ENCODE measurements at places on chromosomes 3 and 15. TPM values are rescaled to one million over a fixed set of nuclear protein-coding genes. Genes with fewer than 3 reads are reported as not detected.
A peak's percentile ranks its signal among the peaks of the same experiment; 100 is the strongest.

PDCD7 gene
- 13.0 TPM for polyA plus RNA-seq

DNA sequence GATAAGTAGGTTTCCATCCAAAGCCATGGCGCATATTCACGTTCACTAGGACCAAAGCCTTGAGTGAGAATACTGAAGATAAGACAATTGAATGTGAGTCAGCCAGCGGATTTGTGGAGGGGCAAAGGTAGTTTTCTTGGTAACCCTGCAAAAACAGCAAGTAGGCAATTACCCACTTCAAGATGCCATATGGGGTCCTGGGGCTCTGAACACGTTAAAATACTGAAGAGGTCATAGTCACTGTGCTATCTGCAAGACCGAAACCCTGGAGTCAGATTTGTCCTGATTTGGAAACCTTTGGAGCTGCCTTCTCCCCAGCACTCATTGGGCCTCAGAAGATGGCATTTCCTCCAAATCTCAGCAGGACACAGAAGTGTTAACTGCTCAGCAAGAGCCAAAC, 646.9 kb upstream of the LMCD1 start:
- no peak for DNase-seq

DNA sequence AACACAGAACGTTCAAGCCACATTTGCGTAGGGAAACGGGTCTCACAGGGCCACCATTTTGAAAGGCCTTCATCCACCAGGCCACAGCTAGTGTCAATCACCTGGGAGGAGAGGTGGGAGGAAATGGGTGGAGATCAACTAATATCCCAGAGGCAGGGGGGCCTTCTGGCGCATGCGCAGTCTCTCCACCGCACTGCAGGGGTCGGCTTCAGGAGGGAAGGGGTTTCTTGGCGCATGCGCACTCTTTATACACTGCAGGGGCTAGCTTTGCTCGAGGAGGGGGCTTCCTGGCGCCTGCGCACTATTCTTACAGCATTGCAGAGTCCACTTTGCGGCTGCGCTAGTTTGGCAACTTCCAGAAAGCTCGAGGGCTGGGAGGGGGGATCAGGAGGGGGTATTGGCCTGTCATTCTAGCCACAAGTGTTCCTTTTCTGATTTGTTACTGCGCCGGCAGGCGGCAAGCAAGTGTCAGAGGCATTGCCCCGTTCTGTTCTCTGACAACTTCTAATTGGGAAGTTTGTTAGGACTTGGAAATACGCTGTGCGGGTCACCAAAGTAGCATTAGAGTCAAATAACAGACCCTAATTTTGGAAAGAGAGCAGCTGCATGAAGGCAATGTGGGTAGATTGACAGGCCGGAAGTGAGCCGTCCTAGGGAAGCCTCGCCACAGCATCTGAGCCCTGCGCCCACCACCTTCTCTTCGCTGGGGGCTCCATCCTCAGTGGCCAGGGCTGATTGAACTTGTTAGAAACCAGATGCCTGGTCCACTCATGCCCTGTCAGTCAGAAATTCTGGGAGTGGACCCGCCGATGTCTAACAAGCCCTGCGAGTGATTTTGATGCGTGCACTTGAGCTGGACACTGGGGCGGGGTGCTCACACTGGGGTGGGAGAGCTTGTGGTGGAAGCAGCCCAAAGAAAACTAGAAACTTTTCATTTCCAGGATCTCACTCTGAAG, 173.5 kb upstream of the NDN start:
- DNase-seq: no peak

GRCh38 chr15:56916825-56917477, 1.5 kb upstream of the TCF12 start:
- DNase-seq: no peak

DNA sequence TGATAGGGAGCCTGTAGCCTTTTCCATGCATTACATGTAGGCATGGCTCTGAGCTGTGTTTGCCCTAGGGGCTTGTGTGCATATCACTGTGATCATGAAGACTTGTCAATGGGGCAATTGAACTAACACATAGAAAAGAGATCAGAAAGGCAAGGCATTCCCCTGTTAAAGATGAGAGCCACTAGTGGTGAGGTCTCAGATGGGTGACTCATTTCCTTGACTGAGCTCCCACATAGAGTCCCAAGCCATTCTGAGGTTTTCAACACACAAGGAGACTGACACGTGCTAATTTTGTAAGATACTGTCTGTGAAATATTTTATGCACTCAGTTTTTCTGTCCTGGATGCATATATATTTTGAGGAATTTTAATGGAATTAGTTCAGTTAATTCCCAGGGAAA, 53.8 kb downstream of the SAMMSON start:
- no peak for DNase-seq

DNA sequence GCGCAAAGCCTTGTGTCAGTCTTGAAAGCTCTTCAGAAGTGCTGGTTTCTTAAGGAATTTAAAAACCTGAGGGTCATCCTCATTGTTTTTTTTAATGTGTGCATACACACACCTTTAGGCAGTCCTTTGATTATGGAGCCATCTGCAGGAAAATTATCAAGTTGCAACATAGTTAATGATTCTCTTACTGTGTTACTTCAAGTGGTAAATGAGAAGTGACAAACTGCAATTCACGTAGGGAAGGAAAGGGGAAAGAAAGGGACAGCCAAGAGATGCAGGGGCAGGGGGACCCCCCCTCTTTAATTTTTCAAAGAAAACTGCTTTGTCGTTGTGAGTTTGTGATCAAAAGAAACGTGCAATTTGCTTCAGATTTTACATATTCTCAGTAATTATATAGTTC, 162.4 kb upstream of the CGNL1 start:
- no peak for DNase-seq

DNA sequence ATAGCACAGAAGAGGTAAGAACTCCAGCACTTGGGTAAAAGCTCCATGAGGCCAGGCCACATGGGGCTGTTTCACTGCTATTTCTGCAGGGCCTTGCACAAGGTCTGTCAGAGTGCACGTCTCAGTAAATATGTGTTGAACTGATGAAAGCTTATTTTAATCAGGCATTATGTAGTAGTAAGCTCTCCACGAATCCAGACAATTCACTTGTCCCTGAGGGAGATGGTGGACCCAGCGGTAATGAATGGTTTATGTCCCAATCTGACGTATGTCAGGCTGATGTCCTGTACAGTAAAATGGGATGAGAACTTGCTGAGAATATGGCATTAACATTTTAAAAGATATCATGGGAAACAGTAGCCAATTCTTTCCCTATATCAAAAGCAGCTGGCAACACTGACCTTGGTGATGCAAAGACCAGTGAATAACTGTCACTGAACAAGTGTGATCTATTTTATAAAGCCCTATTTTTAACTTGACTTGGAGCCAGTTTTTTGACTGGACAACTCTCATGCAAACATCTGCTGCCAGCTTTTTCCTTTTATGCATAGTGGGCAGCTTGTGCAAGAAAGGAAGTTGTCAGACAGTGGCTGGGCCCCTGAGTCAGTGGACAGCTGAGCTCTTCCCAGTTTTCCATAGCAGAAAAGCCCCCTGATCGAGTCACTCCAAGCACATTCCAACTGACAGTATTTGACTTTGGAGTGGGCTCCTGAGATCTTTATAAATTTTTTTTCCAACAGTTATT, 519.8 kb upstream of the MDFIC2 start:
- peak; percentile 41 for DNase-seq

GRCh38 chr15:29105151-29105854, 164.3 kb downstream of the NSMCE3 start:
- peak; percentile 39 for DNase-seq

DNA sequence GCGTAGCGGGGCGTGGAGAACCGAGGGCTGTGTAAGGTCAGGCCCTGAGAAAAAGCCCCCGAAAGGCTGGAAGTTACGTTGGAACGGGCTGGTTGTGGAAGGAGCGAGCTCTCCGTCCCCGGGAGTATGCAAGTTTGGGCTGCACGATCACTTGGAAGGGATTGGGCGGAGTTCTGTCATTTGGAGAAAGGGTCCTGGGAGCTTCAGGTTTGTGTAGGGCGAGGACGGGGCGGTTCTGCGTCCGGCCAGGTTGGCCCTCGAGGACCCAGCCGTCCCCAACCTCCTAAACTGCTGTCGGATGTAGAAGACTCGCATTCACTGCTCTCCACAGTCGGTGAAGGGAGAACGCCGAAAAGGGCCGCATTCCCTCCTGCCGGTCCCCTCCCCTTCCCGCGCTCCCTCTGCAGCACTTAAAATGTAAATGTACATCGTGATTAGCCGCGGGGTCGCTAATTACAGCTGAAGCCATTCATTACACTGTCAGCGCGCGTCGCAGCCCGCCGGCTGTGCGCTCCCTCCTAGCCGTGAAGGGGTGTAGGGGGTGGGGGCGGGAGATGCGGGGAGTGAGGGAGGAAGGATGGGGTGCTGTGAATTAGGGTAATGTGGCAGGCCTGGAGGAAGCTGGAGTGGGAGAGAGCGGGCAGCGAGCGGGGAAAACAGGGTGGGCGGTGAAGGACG, 2.5 kb upstream of the RPP25 start:
- no peak for DNase-seq
